ENCODE measurements at places on chromosomes 1 and 21. TPM values are rescaled to one million over a fixed set of nuclear protein-coding genes. Genes with fewer than 3 reads are reported as not detected.
A peak's percentile ranks its signal among the peaks of the same experiment; 100 is the strongest.

GRCh38 chr21:46062471-46063211 lies 35.3 kb upstream of the COL6A2 start:
- peak; percentile 46 for DNase-seq

DNA sequence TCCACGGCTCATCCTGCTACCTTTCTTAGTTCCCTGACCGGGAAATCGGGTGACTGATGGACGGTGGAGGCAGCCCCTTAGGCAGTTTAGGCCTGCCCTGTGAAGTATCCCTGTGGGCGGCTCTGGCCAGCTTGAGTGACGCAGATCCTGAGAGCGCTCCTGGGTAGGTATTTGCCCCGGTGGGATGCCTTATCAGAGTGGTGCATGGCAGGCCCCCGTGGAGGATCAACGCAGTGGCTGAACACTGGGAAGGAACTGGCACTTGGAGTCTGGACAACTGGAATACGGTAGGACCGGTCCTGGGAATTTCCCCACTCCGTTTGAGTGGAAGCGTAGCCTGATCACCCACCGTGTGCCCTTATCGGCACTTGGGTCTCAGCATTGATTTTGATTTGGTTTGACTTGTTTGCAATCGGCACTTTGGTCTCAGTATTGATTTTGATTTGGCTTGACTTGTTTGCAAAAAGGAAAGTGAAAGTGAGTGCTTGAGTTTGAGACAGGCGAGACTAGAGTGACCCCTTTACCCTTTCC lies 15.2 kb downstream of the PLA2G2F start:
- no peak for DNase-seq

- DNase-seq = no peak
These were observed 69.0 kb downstream of the DHRS3 start for GRCh38 chr1:12548973-12549459.

GRCh38 chr1:29689372-29690030 lies 453.2 kb downstream of the PTPRU start:
- peak; percentile 82 for DNase-seq

The MAP1LC3C gene
- 0.81 TPM for total RNA-seq

The LDLRAD1 gene
- total RNA-seq = not detected

The HSD17B7 gene
- 6.5 TPM for total RNA-seq

DNA sequence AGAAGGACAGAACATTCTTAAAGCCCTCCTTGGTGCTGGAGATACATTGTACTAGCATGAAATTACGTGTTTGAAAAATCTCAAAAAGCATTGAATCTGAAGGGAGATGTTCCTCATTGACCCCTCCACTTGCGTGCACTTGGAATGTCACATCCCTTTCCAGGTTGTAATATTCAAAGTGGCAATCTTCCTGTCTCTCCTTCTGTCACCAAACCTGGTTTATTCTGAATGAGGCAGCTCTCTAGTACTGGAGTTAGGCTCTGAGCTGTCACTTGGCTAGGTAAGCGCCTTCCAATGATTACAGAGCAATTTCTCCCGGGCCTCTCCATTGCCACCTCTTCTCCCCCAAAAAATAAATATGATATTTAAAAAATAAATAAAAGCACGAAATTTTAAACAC lies 855 bp downstream of the DSCAM start:
- no peak for DNase-seq

DNA sequence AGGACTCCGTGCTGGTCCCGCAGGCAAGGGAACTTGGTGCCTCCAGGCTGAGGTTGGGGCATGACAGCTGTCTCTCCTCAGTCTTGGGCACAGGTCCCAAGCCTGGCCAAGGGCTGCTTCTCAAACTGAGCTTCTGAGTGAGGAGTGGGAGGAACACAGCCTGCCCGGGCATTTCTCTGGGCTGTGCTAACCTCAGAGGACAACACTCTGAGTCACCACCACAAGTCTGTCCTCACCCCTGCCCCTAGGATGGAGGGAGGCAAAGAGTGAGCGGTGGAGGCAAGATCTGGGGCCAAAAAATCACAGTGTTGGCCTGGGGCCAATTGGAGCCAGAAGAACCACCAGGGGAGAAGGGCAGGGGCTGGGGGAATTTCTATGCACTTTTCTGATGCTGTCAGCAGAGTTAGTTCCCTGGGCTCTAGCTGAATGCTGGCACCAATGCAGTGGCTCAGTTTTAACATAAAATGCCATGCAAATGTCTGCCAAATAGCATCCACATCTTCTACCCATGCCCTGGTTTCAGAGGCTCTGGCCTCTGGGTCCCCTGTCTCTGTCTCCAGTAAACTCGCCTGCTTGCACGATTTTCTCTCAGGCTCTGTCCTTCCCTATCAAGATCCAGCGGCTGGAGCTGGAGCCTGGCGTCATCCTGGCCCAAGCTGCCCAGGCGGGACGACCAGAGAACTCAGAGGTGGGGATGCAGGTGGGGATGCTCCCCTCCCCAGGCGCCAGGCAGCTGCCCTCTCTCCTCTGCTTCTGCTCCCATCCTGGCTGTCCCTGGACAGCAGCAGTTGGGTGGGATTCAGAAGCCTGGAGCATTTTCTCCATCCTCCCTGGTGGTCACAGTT lies 11.0 kb upstream of the CDK18 start:
- DNase-seq = no peak

GRCh38 chr1:31239653-31240241 lies at the start of gene NKAIN1:
TSS of gene NKAIN1 (minus strand) at chr1:31239887. CDS start at chr1:31239547, 340 bp downstream.
- DNase-seq = no peak

The S100A7A gene
- not detected for total RNA-seq

- DNase-seq = no peak
These were observed 1.2 kb upstream of the ABL2 start for GRCh38 chr1:179230721-179231120.

DNA sequence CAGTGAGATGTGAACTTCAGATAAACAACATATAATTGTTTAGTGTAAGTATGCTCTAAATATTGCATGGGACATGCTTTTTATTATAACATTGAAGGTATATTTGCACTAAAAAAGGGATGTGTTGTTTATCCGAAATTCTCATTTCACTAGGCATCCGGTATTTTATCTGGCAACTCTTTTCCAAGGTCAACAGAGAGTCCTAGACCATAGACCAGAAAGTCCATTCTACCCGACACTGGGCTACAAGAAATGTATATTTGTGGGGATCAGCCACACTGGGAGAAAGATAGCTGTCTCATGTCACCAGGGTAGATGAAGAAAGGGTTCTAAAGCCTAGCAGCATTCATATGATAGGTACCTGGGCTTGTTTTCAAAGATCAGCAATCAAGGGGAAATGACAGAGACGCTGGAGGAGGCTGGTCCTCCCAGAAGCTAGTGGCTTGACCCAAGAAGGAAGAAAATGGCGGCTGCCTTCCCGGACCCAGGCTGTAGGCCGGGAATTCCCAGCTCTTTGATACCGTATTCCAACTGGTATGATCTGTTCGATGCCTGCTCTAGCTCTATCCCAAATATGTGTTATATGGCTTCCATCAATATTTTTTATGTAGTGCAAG lies 161.1 kb upstream of the IRF2BP2 start:
- DNase-seq = no peak

DNA sequence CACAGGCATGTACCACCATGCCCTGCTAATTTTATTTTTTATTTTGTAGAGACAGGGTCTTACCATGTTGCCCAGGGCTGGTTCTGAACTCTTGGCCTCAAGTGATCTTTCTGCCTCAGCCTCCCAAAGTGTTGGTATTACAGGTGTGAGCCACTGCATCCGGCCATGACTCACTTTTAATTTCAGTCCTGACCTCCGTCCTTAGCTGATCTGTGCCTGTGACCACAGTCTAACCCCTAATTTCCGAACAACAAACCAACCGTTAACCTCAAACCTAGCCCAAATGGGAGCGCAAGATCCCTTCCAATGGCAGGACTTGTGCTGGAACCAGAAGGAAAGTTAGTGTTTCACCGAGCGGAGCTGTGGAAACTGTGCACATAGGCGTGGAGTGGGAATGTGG lies 29.3 kb upstream of the MAN1C1 start:
- no peak for DNase-seq

DNA sequence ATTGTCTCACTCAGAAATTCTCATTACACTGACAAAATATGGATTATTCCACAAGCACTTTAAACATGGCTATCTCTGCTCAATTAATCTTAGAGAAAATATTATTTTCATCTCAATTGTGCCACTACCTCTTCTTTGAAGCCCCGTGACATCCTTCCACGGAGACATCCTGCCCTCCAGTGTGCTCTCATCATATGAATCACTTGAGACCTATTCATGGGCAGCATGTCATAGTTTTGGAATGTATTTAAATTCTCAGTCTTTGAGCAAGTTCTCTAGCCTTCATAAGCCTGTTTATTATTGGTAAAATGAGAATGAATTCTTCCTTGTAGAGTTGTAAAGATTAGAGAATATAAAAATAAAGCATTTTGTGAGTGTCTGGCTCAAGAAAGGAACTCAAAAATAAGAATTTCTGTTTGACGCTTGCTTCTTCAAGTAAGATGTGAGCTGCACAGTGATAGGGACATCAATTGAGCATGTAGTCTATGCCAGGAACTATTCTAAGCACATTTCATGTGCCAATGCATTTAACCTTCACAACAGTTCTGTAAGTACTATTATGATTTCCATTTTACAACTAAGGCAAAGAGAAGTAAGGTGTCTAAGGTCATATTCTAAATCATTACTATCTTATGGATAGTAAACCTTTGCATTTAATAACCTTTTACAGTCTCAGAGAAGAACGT lies 557.4 kb upstream of the ZRANB2 start:
- DNase-seq = no peak

The MAP3K21 gene
- total RNA-seq = not detected

DNA sequence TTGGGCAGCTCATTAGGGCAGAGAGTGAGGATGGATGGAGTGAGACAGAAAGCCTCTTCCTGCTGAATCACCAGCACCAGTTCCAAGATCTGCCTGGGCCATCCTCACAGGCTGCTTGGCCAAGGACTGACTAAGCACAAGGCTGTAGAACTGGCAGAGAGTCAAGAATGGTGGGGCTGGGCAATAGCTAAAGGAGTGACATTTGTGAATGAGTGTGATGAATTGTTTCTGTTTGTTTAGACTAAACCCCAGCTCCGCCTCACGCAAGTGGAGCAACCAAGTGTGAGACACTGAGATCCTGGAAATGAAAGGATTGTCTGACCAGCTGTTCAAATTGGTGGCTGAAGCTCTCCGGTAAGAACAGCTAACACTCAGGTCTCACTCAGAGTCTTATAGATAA lies 38.6 kb downstream of the BRINP2 start:
- DNase-seq = no peak

GRCh38 chr1:76279101-76279748 lies 204.7 kb downstream of the ST6GALNAC3 start:
- DNase-seq = no peak

DNA sequence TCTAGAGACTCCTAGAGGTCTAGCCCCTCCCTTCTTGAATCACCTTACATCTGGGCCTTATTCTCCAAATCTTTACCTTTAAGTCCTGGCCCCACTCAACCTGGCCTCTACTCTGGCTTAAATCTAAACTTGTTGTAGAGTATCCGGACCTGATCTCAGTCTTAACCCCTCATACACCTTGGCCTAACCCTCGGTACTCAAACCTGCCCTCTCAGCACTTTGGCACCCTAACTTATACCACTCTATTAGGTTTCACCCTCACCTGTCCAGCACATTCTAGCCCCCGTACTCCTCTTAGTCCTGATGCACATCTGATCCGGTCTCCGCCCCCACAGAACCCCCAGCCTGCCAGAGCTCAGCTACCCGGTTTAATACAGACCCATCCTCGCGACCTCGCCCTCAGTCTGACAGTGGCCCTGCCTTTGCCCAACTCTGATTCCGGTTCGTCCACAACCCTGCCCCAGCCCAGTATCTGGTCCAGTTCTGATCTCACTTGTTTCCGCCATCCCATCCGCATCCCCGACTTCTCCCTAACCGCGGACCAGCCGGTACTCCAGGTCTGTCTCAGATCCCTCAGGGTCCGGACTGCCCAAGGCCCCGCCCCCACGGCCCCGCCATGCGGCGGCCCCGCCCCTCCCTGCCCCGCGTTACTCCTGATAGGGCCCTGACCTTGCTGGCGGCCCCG lies 1.5 kb downstream of the TRIM62 start:
- DNase-seq = peak; percentile 90

DNA sequence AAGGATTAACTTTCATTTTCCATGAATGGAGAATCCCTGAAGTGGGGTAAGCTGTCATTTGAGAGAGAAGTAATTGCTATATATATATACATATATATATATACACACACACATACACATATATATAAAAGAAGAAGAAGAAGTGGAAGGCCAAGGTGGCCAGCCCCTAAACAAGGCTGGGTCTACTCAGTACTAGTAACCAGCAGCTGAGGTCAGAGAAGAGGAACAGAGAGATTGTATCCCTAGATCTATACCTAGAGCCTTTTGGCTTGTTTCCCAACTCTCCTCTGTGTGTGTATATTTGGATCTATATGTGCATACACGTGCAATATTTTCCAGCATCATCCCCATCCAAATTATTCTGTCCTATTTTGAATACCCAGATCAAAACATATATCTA lies 5.2 kb downstream of the TNFSF4 start:
- DNase-seq = no peak

GRCh38 chr1:157916887-157917570 lies 75.4 kb upstream of the CD5L start:
- DNase-seq = no peak

DNA sequence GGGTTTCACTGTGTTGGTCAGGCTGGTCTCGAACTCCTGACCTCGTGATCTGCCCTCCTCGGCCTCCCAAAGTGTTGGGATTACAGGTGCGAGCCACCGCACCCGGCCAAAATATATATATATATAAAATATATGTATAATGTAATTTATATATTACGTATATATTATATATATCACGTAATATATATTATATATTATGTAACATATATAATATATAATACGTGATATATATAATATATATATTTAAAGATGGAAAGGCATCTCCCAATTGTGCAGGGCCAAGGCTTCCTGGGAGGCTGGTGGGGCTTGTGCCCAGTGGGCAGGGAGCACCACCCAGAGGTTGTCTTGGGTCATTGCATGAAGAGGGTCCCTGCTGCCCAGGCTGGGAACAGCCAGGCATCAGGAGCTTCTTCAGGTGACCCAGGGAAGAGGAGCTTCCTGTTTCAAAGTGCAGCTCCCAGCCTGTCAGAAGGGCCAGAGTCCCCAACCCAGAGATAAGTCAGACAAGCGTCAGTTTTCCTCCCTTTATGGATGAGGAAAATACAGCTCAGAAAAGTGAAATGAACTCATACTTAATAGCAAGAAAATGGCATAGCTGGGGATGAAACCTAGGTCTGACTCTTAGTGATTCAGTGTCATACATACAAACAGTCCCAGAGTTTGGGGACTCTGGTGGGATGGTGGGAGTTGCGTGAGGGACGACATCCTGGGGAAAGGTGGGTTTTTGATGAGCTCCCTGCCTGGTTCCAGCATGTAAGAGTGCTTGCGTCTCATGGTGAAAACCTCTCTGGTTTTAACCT lies 12.0 kb downstream of the UBE2Q1 start:
- DNase-seq = no peak

The GNG4 gene
- total RNA-seq = 0.83 TPM

The TFF3 gene
- 50.3 TPM for total RNA-seq

- DNase-seq = no peak
These were observed 383.4 kb downstream of the USP25 start for GRCh38 chr21:16113052-16113715.

- DNase-seq = no peak
These were observed 6.4 kb downstream of the MGST3 start for GRCh38 chr1:165637427-165637826.
